ENCODE measurements at places on chromosomes 16 and 17.

DNA sequence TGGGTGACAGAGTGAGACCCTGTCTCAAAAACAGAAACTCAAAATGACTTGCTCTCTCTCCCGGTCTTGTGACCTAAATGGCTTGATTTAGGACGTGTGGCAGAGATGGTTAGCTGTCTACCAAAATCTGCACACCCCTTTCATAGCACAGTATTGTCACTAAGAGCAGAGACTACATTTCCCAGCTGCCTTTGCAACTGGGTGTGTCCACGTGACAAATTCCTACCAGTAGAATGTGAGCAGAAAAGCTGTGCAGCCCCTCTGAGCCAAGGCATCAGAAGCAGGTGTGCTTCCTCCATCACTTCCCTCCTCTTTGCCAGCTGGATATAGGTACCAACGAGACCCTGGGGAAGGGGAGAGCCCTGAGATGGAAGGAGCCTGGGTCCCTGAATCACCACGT lies 25.5 kb downstream of the GPR142 start:
- no peak for DNase-seq

GRCh38 chr17:54013072-54013471 lies 190.3 kb downstream of the KIF2B start:
- DNase-seq, result no peak

DNA sequence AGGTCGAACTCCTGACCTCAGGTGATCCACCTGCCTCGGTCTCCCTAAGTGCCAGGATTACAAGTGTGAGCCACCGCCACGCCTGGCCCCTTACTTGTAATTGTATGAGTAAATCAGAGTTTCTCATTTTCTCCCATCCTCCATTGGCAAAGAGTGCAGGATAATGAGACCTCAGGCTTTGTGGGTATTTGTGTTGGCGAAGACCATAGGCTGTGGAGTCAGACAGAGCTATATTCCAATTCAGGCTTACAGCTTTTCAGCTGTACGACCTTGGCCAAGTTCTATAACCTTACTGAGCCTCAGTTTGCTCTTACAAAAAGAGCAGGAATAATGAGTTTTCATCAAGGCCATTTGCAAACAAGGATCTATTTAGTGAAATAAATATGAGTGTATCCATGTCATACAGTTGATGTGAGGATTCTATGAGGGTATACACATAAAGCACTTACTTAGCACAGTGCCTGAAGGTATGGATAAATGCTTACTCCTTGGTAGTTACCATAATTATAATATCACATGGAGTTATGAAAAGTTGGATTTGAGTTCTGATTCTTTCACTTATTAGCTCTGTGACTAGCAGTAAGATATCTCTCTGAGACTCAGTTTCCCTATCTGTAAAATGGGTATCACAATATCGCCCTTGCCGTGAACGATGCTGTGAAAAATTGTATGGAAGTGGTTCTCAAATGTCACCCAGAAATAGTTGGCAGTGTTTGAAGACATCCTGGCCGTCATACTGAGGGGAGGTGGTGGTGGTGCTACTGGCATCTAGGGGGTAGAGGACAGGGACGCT lies 25.6 kb upstream of the CPPED1 start:
- no peak for DNase-seq

GRCh38 chr17:30323262-30323894 lies 10.5 kb downstream of the TMIGD1 start:
- no peak for DNase-seq

DNA sequence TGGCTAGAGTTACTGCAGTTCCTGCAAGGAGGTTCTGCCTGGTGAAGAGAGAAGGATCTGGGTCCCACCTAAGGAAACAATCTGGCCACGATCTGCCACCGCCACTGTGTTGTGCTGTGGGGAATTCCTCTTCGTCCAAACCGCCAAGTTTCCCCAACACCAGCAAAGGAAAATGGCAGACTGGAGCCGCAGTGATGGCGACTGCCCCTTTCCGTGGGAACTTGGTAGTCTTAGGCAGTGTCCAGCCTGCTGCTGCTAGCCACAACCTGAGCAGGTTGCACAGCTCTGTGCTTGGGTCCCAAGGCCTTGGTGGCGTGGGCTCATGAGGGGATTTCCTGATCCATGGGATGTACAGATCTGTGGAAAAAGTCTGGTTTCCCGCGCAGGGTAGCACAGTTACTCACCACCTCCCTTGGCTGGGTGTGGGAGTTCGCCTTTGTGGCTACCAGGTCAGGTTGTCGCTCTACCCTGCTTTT lies 28.6 kb downstream of the NFATC3 start:
- no peak for DNase-seq

DNA sequence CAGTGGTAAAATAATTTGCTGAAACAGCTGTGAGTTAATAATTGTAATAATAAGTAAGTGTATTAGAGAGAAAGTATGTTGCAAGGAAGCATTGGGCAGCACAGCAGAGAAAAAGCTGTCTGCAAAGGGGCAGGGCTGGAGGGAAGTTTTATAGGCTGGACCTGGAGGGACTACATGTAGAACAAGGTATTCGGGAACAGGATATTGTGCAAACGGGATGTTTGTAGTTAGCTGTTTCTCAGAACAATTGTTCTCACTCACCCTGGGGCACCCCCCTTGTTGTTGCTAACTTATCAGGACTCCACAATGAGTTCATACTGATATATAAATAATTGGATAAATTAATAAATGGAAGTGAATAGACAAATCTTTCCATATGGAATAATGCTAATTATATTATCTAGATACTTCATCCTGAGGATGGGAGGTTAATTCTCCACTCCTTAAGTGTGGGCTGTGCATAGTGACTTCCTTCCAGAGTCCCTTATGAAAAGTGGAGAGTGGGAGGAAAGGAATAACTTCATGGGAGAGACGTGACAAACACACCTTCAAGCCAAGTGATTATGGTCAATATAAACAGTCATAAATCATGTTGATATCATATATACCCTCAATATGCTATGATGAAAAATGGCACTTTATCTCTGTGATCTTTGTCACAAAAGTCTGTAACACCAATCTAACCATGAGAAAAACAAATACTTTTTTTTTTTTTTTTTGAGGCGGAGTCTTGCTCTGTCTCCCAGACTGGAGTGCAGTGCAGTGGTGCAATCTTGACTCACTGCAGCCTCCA lies 85.4 kb downstream of the PPM1E start:
- DNase-seq, result no peak

GRCh38 chr16:50468749-50469078 lies 79.5 kb upstream of the NKD1 start:
- DNase-seq, result no peak

GRCh38 chr16:76207270-76207669 lies 69.9 kb upstream of the CNTNAP4 start:
- no peak for DNase-seq

DNA sequence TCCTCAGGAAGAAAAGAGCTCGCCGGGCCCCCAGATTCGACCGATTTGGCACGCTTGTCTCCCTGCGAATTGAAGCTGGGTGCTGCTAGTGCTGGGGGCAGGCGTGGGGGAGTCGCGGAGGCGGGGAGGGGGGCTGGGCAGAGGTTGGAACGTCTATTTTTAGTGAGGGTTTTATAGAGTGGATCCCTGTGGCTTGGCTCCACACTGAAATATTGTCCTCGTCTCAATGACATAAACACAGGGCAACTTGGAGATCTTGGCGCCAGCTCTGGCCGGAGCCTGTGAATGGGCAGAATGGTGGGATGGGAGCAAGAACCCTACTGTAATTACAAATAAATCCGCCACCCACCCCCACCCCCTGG lies 15.7 kb upstream of the NOG start:
- no peak for DNase-seq

DNA sequence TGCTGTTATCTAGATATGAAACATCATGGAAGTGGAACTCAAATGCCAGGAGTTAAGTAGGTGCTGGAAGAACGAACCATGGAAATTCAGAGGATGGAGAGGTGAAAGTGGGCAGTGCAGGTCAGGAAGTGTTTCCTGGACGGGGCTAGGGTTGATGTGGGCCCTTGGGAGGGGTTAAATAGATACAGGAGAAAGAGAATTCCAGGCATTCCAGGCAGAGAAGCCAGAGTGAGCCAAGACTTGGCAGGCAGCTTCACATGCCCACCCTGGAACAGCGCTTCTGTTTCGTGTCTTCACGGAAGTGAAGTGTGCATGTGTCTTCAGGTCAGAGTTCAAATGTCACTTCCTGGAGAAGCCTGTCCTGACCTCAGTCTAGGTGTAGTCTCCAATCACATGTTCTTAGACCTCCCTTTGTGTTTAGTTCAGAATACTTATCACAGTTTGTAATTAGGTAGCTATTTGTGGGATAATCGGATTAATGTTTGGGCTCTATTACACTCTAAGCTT lies 41.3 kb downstream of the GP2 start:
- DNase-seq, result no peak

DNA sequence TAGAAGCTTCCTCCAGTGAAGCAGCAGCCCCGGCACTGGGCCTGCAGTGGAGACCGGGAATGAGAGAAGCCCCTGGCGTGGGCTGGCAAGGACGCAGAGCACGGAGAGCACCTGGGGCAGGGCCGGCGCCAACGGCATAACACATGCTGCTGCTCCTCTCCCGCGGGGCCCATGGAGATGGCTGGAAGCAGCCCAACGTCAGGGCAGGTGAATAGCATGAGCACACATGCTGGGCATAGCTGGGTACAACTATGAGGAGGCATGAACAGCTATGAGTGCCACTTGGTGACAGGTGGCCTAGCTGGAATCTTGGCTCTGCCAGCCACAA lies 46.4 kb downstream of the IRF8 start:
- no peak for DNase-seq

- DNase-seq, result no peak
Observed at GRCh38 chr16:82071421-82071820, 36.4 kb downstream of the HSD17B2 start.

DNA sequence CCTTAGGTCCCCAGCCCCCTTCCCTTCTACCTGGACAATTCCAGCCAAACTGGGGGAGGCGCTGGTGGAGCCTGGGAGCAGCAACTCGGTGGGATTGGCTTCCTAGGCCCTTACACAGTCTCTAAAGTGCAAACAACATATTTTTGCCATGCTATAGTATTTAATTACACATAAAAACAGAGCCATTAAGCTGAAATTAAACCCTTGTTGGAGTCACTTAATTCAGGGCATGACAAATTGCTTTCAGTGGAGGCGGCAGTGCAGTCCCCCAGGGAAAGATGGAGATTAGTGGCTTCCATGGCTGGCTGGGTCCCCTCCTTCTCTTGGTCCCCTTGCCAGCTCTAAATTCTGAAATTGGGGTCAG lies 17.3 kb downstream of the IGFBP4 start:
- no peak for DNase-seq

DNA sequence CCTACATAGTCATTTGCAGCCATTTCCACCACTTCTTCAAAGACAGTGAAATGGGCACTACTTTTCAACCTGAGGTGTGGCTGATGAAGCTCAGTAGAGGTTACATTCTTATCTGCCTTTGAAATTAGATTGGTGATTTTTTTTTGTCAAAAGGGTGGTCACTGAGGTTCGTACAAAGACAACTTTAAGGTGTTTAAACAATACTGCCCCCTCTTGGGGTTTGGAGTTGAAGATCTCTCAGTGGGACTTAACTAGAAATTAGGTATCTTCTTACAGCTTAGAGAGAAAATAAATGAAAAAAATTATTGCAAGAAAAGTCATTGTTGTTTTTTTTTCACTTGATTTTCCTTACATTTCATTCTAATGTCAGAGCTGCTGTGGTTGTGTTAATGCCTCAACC lies 713.2 kb downstream of the CDH11 start:
- no peak for DNase-seq

- DNase-seq, result no peak
Observed at GRCh38 chr16:53546988-53547391, 44.0 kb upstream of the AKTIP start.

DNA sequence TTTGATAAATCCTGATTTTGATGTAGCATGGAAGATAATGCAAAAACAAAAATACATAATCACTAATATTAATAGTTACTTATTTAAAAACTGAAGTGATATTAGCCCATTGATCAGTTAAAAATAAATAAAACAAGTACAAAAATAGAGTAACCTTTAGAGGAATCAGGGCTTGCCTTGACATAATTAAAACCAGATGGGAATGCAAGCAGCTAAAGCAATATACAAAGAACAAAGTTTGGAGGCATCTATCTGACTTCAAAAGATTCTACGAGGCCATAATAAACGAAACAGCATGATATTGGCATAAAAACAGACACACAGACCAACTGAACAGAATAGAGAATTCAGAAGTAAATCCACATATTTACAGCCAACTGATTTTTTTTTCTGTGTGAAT lies 15.0 kb upstream of the HEATR3 start:
- DNase-seq, result no peak
